ENCODE measurements at places on chromosomes 7 and 10. TPM values are rescaled to one million over a fixed set of nuclear protein-coding genes. Genes with fewer than 3 reads are reported as not detected.

LIPK gene
- total RNA-seq: not detected

MACC1 gene
- 0.28 TPM for total RNA-seq

IFIT5 gene
- 20.6 TPM for total RNA-seq

DDC gene
- total RNA-seq: not detected

TWIST1 gene
- total RNA-seq: 0.74 TPM

GRCh38 chr7:128446306-128446705, 9.4 kb upstream of the HILPDA start:
- DNase-seq: peak; percentile 23

- DNase-seq: no peak
Observed at GRCh38 chr10:58921421-58921855, 255.0 kb upstream of the PHYHIPL start.

GRCh38 chr7:29894256-29894655, 87.9 kb downstream of the WIPF3 start:
- DNase-seq: no peak

DNA sequence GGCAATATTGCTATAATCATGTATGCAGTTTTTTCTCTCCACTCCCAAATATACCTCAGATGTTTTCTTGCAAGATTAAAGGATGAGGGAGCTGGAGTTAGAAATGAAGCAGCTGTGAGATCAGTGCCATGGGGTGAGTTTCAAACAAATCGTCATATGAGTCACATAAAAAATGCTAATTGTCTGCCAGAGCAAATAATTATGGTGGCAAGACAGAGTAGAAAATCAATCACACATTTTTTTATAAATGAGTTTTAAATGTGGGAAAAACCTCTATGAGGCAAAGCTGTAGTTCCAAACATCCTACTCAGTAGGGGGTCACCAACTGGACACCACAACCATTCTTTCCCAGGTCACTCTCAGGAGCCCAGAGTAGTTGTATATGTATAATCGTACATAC, 55.3 kb downstream of the CH25H start:
- DNase-seq: no peak

DNA sequence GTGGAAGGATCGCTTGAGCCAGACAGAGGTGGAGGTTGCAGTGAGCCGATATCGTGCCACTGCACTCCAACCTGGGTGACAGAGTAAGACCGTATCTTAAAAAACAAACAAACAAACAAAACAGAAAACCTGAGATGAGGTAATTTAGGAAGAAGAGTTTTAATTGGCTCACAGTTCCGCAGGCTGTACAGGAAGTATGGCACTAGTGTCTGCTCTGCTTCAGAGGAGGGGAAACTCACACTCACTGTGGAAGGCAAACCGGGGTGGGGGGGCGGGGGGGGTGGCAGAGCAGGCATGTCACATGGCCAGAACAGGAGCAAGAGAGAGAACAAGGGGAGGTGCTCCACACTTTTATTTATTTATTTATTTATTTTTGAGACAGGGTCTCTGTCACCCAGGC, 5.1 kb downstream of the UBE2D4 start:
- DNase-seq: no peak

DNA sequence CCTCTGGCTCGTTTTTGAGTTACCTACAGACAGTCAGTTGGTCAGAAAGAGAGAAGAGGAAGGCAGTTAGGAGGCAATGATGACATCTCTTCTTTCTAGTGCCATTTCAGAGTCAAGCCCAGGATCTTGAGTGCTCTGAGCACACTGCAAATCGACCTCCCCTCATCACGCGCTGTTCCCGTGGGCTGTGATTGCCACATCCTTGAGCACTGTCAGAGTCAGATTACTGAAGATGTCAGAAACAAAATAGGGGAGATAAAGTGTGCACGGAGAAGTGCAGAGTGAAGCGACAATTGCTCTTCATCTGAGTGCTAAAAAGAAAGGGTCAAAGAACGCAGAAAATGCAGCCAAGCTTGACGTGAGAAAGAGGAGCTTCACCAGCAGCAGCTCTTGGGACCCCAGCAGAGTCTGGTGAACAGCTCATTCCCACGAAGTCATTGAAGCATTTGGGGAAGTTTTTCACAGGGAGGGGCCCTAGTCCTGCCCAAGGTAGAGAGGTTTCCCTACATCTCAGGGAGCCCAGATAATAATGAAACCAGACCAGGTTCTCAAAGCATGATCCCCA, 661.7 kb upstream of the AUTS2 start:
- DNase-seq: no peak

DNA sequence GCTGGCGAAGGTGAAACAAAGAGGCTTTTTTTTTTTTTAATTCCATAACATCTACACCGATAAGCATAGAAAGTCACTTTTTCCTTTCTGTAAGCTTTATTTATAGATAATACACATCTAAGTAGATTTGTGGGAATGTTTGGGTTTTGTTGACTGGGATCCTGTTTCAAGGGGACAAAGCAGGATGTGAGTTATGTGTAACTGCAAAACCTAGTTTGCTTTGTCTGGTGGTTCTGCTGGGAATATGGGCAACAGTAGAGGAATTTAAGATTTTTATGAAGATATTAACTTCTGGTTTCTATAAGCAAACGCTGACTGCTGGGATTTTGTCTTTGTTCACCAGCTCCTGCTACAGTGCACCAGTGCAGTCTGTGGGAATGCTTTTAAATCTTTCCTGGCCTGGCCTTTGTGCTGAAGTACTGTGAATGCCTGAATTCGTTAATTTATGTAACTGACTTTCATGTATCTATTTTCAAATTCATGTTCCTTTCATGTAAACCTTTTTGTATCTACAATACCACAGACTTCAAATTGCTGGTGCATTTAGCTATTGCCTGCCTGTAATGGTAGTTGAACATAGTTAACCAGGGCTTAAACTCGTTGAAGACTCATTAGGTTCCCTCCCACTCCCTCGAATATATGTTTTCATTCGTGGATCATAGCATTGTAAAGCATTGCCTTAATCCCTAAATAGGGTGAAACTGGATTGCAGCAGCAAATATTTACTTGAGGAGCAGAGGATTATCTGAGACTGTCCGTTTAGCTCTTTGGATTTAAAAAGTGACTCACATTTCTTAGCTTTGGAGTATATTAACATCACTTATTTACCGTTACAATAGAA, 1.5 kb downstream of the KLHL7 start:
- DNase-seq: no peak

- DNase-seq: no peak
Observed at GRCh38 chr7:155918720-155919390, 106.6 kb upstream of the SHH start.

DNA sequence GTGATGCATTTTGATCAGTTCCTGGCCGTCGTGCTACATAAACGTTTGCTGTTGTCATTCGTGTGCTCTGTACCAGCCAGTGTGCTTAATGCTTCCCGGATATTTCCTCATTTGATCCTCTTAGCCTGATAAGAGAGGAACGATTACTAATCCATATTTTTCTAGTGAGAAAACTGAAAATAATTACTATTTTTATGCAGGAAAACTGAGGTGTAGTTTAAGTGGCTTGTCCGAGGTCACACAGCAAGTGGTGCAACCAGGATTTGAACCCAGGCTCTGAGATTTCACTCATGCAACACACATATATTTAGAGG, 650 bp upstream of the SORBS1 start:
- no peak for DNase-seq

- DNase-seq: no peak
Observed at GRCh38 chr10:101446947-101447346, 93.0 kb downstream of the BTRC start.

- DNase-seq: no peak
Observed at GRCh38 chr10:62456611-62457101, 82.5 kb downstream of the ZNF365 start.

GRCh38 chr7:101238226-101239182, 902 bp upstream of the CLDN15 start:
- DNase-seq: no peak

- DNase-seq: no peak
Observed at GRCh38 chr10:79905322-79906314, 43.3 kb downstream of the SFTPD start.

GRCh38 chr10:50623663-50624412, at the start of gene SGMS1:
Gene SGMS1, minus strand, starts transcription at chr10:50623956. Its CDS starts 279,842 bp downstream, at chr10:50344114.
- DNase-seq: peak; percentile 53

DNA sequence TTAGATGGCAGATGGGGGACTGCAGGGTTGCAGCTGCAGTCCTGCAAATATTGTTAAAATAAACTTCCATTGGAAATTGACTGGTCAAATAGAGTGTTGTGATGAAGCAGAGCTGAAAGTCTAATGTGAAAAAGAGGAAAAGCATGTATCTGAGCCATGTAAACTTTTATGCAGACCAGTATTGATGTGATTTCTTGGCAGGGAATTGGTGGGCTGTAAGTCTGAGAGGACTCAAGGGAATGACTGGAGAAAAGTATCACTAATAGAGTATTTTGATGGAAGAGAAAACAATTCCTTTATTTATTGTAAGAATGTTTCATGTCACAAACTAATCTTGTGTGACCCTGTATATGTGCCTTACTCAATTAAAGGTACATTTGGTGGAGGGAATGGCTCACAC, 155.5 kb downstream of the PPP1R9A start:
- no peak for DNase-seq

DNA sequence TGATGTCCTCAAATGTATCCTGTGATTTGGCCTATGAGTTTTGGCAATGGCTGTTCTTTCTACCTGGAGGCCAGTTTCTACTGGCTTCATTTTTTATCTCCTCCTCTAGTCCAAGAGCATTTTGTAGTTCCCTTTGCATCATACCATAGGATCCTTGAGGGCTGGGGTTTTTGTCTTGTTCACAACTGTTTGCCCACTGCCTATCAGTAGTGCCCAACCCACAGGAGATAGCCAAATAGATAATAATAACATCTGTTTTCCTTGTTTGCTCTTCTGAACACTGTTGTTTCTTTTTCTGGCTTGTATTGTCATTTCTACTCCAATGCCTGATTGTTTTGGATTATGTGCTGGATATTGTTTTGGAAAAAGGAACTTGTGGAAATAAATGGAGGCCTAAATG, 3.4 kb downstream of the CDK1 start:
- no peak for DNase-seq

All from dorsolateral prefrontal cortex (tissue), 122 donors.